CD8-positive, alpha-beta memory T cell (primary cell): ENCODE measurements at places on chromosomes 2 and 18. TPM values are rescaled to one million over a fixed set of nuclear protein-coding genes. Genes with fewer than 3 reads are reported as not detected.

SUPT7L gene
- total RNA-seq = 33.6 TPM

EML6 gene
- total RNA-seq = 1.3 TPM

ARL6IP6 gene
- total RNA-seq = 28.2 TPM

DNA sequence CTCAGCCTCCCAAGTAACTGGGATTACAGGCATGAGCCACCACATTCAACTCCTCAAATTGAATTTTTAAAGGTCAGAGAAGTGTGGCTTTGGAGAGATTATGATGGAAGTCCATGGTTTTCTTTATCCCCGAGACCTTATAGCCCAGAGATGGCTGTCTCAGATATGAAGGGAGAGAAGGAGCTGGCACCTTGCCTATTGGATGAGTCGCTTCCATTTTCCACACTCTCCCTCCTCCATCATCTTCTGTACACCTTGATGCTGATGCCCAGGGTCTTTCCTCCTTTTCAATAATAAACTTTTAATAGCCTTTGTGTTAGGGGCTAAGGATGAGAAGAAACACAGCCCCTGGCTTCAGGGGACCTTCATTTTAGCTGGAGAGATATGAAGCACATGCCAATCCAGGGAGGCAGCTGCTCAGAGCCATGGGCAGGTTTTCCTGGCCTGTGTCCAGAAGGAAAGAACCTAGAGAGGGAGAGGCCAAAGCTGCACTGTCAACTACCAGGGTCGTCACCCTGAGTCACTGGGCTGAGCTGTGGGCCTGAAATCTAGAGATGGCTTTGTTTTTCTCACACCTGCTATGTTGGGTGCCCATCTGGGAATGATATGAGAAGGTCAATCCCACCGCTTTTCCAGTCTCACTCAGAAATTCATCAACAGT is 146.0 kb upstream of the SERTAD2 start:
- DNase-seq = no peak

DNA sequence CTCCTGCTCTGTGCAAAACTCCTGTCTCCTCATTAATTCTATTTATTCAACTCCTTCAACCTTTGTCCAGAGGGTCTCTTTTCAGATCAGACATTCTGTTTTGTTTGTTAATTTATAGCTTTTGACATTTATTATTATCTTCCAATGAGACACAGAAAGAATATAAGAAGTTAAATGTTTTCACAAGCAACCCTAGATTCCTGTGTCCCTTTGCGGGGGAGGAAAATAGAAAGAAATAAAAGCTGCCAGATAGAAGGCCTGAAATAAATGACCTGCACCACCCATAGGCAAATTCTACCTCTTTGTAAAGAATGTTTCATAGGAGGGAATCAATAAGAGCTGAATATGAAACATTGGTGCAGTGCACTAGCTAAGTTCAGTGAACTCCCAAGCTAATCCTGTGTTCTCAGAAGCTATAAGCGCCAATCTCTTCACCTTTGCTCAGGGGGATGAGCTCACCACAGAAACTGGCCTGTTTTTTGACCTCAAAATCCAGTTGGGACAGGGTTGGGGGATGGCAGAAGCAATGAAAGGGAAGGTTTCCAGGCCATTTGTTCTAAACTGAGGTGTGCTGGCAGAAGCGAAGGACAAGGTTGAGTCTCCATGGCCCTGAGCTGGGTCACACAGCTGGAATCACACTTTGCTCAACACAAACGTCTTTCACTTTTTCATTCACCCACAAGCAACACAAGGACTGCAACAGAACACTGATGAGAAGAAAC is 258.6 kb downstream of the NRXN1 start:
- DNase-seq = no peak

DNA sequence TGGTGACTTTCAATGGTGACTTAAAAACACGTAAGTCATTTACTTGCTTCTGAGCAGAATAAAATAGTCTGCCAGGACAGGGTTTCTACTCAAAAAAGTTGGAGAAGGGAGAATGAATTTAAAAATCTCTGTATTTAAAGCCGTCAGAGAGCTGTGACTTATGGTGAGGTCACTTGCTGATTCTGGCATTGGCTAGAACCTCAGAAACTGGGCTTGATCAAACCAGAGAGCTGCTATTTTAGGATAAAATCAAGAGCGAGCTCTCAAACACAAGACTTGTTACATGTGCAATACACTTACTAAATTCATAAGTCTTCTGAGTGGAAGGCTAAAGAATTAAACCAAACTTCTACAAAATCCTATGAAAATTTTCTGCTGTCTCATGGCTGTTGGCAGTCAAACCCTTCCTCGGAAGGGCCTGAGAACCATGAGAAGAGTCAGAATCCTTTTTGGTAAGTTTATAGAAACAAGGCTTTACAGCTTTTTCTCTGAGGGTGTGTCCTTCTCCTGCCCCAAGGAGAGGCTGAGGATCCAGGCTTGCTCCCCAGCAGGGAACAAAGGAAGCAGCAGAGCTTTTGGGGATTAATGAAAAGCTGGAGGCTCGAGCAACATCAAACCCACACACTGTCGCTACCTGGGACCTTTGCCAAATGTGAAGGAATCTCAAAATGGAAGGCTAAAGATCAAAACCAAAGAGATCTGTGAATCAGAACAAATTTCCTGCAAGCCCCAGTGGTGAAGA is 816.4 kb downstream of the SOCS6 start:
- no peak for DNase-seq

- DNase-seq = no peak
These were observed 72.5 kb downstream of the GALR1 start for GRCh38 chr18:77321823-77322805.

DNA sequence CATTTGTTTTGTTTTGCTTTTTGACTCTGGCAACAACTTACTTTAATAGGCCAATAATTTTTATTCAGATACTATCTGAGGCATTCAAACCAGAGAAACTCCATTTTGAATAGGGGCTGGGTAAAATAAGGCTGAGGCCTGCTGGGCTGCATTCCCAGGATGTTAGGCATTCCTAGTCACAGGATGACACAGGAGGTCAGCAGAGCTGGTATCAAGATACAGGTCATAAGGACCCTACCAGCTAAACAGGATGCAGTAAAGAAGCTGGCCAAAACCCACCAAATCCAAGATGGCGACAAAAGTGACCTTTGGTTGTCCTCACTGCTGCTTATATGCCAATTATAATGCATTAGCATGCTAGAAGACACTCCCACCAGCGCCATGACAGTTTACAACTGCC is 102.2 kb upstream of the XPO1 start:
- DNase-seq = no peak
